ENCODE measurements at places on chromosomes 12 and 14.

- no peak for DNase-seq
These were observed 802 bp downstream of the SUSD6 start for GRCh38 chr14:69612014-69612782.

DNA sequence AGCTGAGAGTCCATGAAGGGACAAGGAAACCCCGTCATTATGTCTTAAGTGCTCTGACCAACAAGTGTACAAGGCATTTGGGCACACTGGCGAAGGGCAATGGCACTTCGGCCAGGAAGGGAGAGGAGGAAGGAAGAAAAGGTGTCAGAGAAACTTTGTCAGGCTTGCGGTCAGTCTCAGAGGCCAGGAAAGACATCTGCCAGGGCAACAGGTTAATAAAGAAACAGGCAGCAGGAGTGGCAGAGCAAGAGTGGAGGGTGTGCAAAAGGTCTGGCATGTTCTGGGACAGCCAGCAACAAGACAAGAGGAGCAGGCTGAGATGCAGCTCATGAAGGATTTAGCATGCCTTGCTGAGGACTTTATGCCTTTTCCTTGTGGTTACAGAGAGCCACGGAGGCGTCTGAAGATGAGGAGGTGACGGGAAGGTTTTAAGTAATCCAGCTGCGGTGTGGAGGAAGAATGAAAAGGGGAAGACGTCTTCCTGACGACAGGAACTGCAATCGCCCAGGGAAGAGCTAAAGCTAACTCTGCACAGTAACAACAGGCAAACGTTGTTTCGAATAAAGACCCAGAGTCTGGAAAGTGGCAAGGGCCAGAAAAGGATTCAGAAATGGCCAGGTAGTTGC is 13.1 kb downstream of the APPL2 start:
- DNase-seq = no peak

DNA sequence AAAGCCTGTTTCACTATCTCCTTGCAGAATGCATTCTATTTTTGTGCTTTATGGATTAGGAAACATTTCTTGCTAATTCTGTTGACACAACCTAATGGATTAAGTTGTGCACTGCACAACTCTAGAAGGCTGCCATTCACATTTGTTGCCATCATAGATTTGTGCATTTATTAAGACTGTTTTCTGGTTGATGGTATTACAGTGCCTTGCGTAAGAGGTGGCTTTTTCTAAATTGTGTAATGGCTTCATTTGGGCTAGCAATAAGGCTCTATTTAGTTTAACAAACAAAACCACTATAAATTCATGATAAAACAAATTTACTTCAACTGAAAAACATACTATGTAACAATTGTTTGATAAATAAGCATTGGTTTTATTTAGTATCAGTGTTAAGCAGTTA is 175.9 kb downstream of the TRHDE start:
- DNase-seq = no peak

DNA sequence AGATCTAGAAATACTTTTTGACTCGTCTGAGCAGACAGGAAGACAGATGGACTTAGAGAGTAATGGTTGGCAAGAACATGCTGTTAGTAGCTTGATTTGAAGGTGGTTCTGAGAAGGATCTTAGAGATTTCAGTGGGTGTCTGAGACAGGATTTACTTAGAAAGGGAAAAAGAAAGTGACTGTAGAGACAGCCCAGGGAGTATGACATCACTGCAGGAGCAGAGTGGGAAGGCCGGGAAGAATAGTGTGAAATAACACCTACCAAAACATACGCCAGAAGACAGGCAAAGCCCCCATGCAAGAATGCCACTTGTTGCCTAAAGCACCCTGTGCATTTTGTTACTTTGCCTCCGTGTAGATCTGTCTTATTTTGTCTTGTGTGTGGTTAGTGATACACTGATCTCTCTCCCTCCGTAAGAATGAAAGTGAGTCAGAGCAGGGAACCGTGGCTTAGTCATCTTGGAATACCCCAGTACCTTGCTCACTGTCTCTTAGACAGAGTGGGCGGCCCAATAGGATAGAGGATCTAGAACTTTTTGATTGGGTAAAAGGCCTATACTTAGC is 161.3 kb upstream of the IFNG-AS1 start:
- no peak for DNase-seq

DNA sequence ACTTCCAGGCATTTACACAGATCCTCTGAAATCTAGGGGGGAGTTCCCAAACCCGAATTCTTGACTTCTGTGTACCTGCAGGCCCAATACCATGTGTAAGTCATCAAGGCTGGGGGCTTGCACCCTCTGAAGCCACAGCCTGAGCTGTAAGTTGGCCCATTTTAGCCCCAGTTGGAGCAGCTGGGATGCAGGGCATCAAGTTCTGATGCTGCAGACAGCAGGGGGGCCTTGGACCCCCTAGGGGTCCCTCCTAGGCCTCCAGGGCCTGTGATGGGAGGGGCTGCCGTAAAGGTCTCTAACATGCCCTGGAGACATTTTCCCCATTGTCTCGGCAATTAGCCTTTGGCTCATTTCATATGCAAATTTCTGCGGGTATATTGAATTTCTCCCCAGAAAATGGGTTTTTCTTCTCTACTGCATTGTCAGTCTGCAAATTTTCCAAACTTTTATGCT is 59.5 kb downstream of the LRIG3 start:
- no peak for DNase-seq

GRCh38 chr12:132506328-132507160 is 16.6 kb downstream of the FBRSL1 start:
- DNase-seq = no peak

- DNase-seq = no peak
These were observed 107.5 kb downstream of the KITLG start for GRCh38 chr12:88472775-88473174.

- no peak for DNase-seq
These were observed 38.2 kb downstream of the TMBIM6 start for GRCh38 chr12:49779581-49779980.

- DNase-seq = no peak
These were observed 14.7 kb upstream of the KDM2B start for GRCh38 chr12:121595520-121595919.

DNA sequence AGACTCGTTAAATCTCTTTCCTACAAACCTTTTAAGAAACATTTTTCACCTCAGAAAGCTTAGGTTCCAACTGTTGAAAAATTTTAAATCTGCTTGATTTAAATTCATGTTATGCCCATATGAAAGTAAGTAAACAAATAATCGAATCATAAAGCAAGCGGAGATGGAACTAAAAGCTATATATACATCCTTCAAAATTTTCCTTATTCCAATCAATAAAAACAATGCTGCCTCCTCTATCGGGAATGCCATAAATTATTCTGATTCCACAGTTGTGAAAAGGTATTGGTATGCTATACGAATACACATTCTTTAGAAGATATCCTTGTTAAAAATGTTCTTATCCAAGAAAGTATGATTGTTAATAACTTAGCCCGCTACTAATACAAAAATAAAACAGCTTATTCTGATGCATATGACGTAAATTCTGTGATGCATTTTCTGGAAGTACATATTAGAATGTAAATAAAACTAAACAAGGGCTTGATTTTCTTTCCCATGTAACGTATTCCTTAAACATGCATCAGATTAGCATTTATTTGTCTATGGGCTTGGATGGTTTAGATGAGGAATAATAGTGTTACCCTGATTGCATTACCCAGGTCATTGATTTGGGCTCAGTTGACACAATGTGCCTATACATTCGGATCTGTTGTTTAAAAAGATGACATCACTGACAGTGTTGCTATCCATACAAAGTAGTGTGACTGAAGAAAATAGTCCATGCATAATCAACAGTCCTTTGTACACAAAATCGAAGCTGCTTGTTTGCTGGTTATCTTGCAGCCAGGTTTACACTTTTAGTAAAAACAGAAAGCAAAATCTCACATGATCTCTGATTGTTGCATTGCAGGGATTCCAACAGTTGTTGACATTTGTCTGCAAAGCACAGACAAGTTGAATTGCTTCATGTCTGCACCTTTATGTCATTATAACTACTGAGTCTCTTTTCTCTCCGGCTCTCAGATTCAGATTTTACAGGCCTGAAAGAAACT is 656 bp upstream of the DTD2 start:
- peak; percentile 88 for DNase-seq

Measured in HuH-7 (cell line).